Mesothelial cell of epicardium (in vitro differentiated cells): ENCODE measurements at places on chromosomes 6 and 20.

DNA sequence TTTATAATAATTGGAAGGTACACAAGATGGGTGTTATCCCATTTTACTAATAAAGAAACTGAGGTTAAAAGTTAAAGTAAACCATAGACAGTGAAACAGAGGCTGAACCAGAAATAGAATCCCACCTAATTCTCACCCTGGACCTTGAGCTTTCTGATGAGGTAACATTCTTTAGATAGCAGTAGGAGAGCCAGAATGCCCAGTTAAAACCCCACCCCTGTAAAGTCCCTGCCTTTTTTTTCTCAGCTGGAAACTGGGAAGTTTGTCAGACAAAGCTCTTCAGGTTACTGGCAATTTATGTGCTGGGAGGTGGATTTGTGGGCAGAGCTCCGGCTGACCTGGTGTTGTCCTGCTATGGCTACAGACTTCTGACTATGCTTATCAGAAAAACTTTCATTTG, 1.9 kb upstream of the MCHR2 start:
- H3K4me1 ChIP-seq, result peaks cover 9% of the 10 kb centered on the region
- no peaks in the 10 kb centered on the region for H3K36me3 ChIP-seq

DNA sequence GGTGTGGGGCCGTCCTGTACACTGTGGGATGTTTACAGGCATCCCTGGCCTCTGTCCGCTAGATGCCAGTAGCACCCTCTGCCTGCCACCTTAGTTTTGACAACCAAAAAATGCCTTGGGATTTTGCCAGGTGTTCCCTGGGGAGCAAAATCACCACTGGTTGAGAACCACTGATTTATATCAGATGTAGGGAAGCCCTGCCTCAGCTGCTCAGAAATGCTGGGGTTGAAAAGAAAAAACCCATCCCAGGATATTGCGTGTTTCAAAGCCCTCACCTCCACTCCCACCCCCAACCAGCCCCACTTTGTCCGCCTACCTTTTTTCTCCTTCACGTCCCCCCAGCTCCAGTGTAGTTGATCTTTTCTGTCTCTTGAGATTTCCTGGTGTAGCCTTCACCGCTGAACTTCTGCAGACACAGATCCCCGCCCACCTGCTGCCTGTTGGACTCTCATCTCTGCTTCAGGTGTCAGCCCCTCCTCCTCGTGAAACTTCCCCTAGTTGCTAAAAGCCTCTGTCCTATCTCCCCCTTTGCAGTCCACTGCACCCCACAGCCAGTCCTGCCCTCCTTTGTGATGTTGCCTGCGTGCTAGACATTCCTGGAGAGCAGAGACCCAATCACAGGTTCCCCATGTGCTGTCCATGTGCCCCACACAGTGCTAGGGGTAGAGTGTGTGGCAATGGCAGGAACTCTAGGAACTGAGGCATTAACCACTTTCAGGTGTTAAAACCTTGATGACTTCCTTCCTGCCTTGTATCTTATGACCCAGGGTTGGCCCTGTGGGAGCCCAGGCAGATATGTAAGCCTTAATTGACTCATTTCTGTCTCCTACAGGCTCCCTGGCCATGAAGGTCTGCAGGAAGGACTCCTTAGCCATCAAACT, 98.9 kb downstream of the TBC1D7 start:
- H3K27me3 ChIP-seq, result peaks cover 14% of the 10 kb centered on the region
- no peak for DNase-seq
- no peak overlapping the region for H3K27ac ChIP-seq
- no peak overlapping the region for H3K4me3 ChIP-seq
- H3K4me1 ChIP-seq, result no peaks in the 10 kb centered on the region
- H3K36me3 ChIP-seq, result no peaks in the 10 kb centered on the region

- H3K4me1 ChIP-seq, result peaks cover 3% of the 10 kb centered on the region
- no peaks in the 10 kb centered on the region for H3K27me3 ChIP-seq
- no peak overlapping the region for H3K27ac ChIP-seq
- DNase-seq, result no peak
- H3K36me3 ChIP-seq, result peaks cover 6% of the 10 kb centered on the region
Measured at GRCh38 chr6:99492092-99492491, 23.1 kb downstream of the USP45 start.

GRCh38 chr20:60354024-60354580, 395.9 kb downstream of the CDH26 start:
- no peaks in the 10 kb centered on the region for H3K36me3 ChIP-seq
- H3K4me1 ChIP-seq, result no peaks in the 10 kb centered on the region
- no peaks in the 10 kb centered on the region for H3K27me3 ChIP-seq
- no peak overlapping the region for H3K27ac ChIP-seq

GRCh38 chr20:4925842-4926530, 75.3 kb downstream of the SLC23A2 start:
- H3K27me3 ChIP-seq, result no peaks in the 10 kb centered on the region
- H3K36me3 ChIP-seq, result peaks cover 2% of the 10 kb centered on the region
- no peak for DNase-seq
- no peak overlapping the region for H3K4me3 ChIP-seq

GRCh38 chr20:61982951-61983315, 82.7 kb downstream of the TAF4 start:
- H3K36me3 ChIP-seq, result peaks cover 25% of the 10 kb centered on the region
- H3K27ac ChIP-seq, result no peak overlapping the region
- no peak for DNase-seq
- H3K4me3 ChIP-seq, result no peak overlapping the region

- H3K4me1 ChIP-seq, result peaks cover 18% of the 10 kb centered on the region
- no peak overlapping the region for H3K4me3 ChIP-seq
- H3K27ac ChIP-seq, result peak overlapping the region; percentile 4
- H3K27me3 ChIP-seq, result peaks cover 4% of the 10 kb centered on the region
- DNase-seq, result no peak
Measured at GRCh38 chr20:40497899-40498691, 190.9 kb downstream of the MAFB start.

DNA sequence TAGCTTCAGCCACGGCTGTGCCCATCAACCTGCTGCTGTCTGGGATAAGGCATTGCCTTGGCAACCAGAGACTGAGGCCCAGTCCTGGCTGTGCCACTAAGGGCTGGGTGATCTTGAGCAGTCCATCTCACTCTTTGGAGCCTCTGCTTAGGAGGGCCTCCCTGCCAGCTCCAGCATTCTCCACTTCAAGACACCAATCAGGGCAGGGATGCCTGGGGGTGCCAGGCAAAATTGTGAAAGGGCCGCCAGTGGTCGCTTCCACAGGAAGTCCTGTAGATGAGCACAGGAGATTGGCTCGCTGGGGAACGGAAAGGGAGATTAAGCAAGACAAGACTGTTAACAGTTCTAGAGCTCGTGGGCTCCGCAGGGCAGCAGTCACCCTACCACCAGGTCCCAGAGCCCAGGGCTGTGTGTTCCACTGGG, at the start of gene RAB44:
Gene RAB44 (plus strand): TSS at position 346 of the 423 bp plus-strand sequence. CDS start 6,410 bp downstream, outside the sequence.
- no peak for DNase-seq
- H3K4me1 ChIP-seq, result no peaks in the 10 kb centered on the region
- H3K36me3 ChIP-seq, result no peaks in the 10 kb centered on the region
- H3K27ac ChIP-seq, result no peak within 1 kb of the TSS

GRCh38 chr20:3843490-3843889, 3.1 kb upstream of the MAVS start:
- H3K36me3 ChIP-seq, result peaks cover 6% of the 10 kb centered on the region
- H3K4me1 ChIP-seq, result peaks cover 13% of the 10 kb centered on the region
- no peaks in the 10 kb centered on the region for H3K27me3 ChIP-seq

GRCh38 chr20:1308067-1308701, 20.8 kb downstream of the SDCBP2 start:
- no peak overlapping the region for H3K4me3 ChIP-seq
- H3K36me3 ChIP-seq, result no peaks in the 10 kb centered on the region
- no peaks in the 10 kb centered on the region for H3K4me1 ChIP-seq
- no peaks in the 10 kb centered on the region for H3K27me3 ChIP-seq

GRCh38 chr6:2863901-2864300, 22.2 kb upstream of the SERPINB1 start:
- peaks cover 34% of the 10 kb centered on the region for H3K4me1 ChIP-seq
- H3K4me3 ChIP-seq, result no peak overlapping the region
- peak overlapping the region; percentile 73 for H3K27ac ChIP-seq
- no peaks in the 10 kb centered on the region for H3K27me3 ChIP-seq
- H3K36me3 ChIP-seq, result no peaks in the 10 kb centered on the region

GRCh38 chr6:100281471-100281901, 183.2 kb downstream of the SIM1 start:
- DNase-seq, result peak; percentile 37
- no peak overlapping the region for H3K27ac ChIP-seq
- H3K4me3 ChIP-seq, result peak overlapping the region; percentile 62
- no peaks in the 10 kb centered on the region for H3K36me3 ChIP-seq

DNA sequence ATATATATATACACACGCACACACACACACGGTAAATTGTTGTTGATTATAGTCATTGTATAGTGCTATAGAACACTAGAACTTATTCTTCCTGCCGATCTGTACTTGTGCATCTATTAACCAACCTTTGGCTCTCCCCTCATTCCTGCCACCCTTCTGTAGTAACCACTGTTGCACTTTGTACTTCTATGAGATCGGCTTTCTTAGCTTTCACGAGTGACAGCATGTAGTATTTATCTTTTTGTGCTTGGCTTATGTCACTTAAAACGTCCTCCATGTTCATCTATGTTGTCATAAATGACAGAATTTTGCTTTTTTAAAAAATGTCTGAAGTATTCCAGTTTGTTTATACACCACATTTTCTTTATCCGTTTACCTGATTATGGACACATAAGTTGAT, 20.9 kb upstream of the DYNLRB1 start:
- no peaks in the 10 kb centered on the region for H3K4me1 ChIP-seq
- peaks cover 73% of the 10 kb centered on the region for H3K36me3 ChIP-seq
- H3K27me3 ChIP-seq, result no peaks in the 10 kb centered on the region
- H3K27ac ChIP-seq, result no peak overlapping the region

DNA sequence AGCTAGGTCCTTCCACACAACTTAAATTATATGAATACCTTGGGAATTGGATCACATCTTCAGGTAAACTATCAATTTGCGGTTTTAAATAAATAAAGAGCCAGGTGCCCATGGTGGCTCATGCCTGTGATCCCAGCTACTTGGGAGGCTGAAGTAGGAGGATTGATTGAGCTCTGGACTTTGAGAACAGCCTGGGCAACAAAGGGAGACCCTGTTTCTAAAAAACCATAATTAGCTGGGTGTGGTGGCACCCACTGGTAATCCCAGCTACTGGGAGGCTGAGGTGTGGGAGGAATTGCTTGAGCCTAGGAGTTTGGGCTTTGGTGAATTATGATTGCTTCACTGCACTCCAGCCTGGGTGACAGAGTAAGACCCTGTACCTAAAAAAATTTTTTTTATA, 3.4 kb downstream of the GMNN start:
- no peak for DNase-seq
- H3K4me1 ChIP-seq, result peaks cover 23% of the 10 kb centered on the region
- H3K27me3 ChIP-seq, result no peaks in the 10 kb centered on the region
- no peak overlapping the region for H3K4me3 ChIP-seq
- peak overlapping the region; percentile 4 for H3K27ac ChIP-seq

- peak; percentile 90 for DNase-seq
- H3K4me3 ChIP-seq, result peak overlapping the region; percentile 61
- peaks cover 13% of the 10 kb centered on the region for H3K36me3 ChIP-seq
- H3K4me1 ChIP-seq, result peaks cover 22% of the 10 kb centered on the region
Measured at GRCh38 chr20:32456869-32457478, 98.8 kb downstream of the ASXL1 start.

GRCh38 chr6:21163110-21163837, 430.3 kb upstream of the SOX4 start:
- H3K27ac ChIP-seq, result no peak overlapping the region
- no peak for DNase-seq
- no peaks in the 10 kb centered on the region for H3K36me3 ChIP-seq
- H3K4me3 ChIP-seq, result no peak overlapping the region
- peaks cover 9% of the 10 kb centered on the region for H3K4me1 ChIP-seq

- H3K4me3 ChIP-seq, result no peak overlapping the region
- H3K27me3 ChIP-seq, result no peaks in the 10 kb centered on the region
- H3K4me1 ChIP-seq, result peaks cover 5% of the 10 kb centered on the region
- H3K36me3 ChIP-seq, result peaks cover 10% of the 10 kb centered on the region
- DNase-seq, result no peak
Measured at GRCh38 chr6:10615675-10616074, 78.7 kb downstream of the C6orf52 start.

DNA sequence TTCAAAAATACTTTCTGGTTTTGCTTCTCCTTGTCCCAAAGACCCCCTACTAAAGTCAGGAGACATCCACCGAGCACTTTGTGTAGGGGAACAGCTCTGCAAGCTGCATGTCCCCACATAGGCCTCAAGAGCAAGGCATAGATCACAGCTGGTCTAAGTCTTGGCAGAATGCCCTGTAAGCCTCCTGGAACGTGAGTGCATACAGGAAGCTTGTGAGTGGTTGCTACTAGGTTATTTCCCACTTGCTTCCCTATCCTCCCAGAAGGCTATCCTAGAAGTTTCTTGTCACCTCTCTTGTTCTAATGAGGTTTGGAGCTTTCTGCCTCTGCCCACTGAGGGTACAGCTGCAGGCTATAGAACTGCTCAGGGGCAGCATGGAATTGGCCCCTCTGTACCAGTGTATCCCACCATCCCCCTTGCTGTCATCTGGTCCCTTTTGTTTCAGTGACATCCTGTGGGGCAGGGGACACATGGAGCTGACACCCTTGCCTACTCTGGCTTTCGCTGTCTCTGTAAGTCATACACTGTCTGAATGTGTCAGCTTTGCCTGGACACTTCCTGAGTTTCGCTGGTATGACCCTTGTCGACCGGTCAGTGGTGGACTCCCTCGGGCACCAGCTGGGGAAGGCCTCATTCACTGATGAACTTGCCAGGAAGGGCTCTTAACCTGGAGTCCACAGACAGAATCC, 35.6 kb upstream of the KCNK16 start:
- H3K4me3 ChIP-seq, result no peak overlapping the region
- H3K36me3 ChIP-seq, result no peaks in the 10 kb centered on the region
- peaks cover 12% of the 10 kb centered on the region for H3K4me1 ChIP-seq

- H3K4me3 ChIP-seq, result peak overlapping the region; percentile 80
- H3K36me3 ChIP-seq, result no peaks in the 10 kb centered on the region
- H3K27ac ChIP-seq, result no peak overlapping the region
Measured at GRCh38 chr20:2206957-2207769, 88.6 kb upstream of the TGM3 start.

- H3K4me3 ChIP-seq, result no peak overlapping the region
- H3K27me3 ChIP-seq, result no peaks in the 10 kb centered on the region
Measured at GRCh38 chr6:18347021-18347577, 40.1 kb upstream of the RNF144B start.

DNA sequence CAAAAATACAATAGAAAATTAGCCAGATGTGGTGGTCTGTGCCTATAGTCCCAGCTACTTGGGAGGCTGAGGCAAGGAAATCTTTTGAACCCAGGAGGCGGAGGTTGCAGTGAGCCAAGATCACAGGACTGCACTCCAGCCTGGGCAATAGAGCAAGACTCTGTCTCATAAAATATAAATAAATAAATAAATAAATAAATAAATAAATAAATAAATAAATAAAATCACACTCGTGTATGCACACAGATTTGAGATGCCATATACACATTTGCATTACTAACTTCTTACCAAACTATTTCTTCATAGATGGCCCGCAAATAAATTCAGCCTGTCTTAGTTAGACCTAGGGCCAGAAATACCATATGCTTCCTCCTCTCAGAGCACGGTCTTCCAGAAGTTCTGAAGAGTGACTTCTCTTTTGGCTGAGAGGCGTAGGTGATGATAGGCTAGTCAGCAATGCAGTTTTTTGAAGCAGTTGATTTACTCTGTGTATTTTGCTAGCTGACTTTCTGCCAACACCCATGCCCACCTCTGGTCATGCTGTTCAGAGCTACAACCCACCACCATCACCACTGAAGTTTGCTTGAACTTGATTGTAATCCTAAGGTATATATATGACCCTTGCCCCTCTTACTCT, 150.1 kb downstream of the SASH1 start:
- no peak overlapping the region for H3K4me3 ChIP-seq
- H3K27ac ChIP-seq, result no peak overlapping the region
- H3K36me3 ChIP-seq, result peaks cover 22% of the 10 kb centered on the region
- peaks cover 14% of the 10 kb centered on the region for H3K4me1 ChIP-seq

GRCh38 chr20:1331801-1332453, 3.0 kb upstream of the SDCBP2 start:
- peaks cover 9% of the 10 kb centered on the region for H3K36me3 ChIP-seq
- H3K27ac ChIP-seq, result no peak overlapping the region
- DNase-seq, result peak; percentile 6
- H3K27me3 ChIP-seq, result no peaks in the 10 kb centered on the region
- H3K4me3 ChIP-seq, result no peak overlapping the region
